ENCODE measurements at places on chromosomes 1 and 21.
A peak's percentile ranks its signal among the peaks of the same experiment; 100 is the strongest.

DNA sequence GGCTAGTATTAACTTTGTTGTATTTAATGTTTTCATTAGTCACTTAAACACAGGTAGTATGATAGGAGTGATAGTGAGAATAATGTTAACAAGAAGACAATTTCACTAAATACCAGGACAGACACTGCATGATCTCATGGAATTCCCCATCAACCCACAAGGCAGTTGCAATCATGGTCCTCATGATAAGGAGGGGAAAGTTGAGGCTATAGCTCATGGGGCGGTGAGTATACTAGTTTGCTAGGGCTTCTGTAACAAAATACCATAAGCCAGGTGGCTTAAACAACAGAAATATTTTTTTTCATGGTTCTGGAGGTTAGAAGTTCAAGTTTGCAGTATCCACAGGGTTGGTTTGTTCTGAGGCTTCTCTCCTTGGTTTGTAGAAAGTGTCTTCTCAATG is 115.8 kb downstream of the DSCAM start:
- DNase-seq = no peak

DNA sequence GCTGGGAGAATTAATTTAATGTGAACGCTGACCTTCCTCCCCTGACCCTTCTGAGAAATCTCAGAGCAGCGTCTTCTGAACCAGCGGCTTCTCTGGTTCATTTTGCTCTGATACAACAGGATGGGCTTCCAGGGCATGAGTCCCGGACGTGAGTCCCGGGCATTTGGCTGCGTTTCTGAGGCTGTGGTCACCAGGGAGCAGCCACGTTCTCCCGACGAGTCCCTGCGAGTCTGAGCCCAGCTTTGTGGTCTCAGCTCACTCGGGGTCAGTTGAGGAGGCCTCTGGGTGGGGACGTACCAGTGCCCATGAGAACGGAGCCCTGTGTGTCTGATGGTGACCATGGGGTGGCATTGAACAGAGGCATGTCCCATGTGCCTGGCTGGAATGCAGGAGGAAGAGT is 17.7 kb upstream of the OBSCN start:
- no peak for DNase-seq

- DNase-seq = peak; percentile 64
Observed at GRCh38 chr1:165144757-165145397, 211.6 kb downstream of the LMX1A start.

GRCh38 chr1:235304549-235305451 is 23.2 kb downstream of the ARID4B start:
- peak; percentile 59 for DNase-seq

- DNase-seq = no peak
Observed at GRCh38 chr1:226029568-226030225, 30.6 kb upstream of the SDE2 start.

DNA sequence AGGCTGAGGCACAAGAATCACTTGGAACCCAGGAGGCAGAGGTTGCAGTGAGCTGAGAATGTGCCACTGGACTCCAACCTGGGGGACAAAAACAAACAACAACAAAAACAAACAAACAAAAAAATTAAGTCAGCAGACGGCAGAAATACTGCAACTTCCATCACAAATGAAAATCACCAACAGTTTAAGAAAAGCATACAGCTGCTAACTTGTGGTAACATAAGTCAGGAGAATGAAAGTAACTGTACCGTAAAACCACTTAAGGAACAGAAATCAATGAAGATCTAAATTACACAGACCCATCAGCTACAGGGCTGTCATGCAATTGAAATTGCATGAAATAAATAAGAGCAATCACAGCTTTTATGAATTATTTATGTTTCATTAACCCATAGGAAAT is 25.0 kb downstream of the MCOLN2 start:
- DNase-seq = no peak

DNA sequence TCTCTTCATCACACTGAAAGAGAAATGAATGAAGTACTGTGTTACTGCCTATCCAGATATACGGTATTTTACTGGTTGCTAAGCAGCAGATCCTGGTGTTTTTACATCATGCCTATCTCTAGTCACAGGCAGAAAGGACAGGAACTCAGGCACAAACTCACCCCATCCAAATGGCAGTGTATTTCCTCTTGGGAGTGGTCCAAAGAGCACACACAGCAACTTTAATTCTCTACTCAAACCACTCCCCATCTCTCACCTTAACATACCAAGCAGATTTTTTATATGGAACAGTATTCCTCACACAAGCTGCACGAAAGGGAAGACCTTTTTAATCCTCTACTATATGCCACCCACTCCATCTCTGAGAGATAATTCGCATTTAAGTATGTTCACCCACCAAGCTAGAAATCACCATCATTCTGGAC is 27.3 kb downstream of the EIF4G3 start:
- peak; percentile 72 for DNase-seq

DNA sequence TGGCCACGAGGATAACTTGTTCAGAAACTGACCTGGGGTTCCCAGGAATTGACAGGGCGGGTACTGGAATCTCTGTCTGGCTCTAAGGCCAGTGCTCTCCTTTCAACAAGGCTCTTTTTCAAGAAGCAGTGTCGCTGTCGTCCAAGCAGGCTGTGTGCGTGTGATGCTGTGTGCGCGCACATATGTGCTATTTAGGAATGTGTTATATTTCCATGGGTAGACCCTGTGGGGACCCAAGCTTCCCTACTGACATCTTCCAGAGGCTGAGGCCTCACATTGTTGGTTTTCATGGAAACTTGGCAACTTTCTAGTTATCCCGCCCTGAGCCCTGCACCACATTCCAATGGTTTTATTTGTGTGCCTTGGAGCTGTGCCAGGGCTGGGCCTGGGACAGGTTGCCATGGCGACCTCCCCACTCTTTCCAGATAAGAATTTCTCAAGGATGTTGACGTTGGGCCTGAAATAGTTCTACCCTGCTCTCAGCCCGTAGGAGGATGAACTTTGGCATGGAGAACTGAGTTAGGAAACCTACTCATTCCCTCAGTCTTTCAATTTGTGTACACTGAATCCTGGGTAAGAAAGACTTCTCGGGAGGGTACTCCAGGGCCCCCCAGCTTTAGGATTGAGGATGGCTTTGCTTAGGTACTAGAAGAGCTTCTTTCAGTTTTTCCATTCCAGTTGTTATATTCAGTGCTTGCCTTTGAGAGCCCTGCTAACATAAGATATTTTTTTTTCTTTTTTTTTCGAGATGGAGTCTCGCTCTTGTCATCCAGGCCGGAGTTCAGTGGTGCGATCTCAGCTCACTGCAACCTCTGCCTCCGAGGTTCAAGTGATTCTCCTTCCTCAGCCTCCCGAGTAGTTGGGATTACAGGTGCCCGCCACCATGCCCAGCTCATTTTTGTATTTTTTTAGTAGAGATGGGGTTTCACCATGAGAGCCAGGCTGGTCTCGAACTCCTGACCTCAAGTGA is 38.8 kb upstream of the SRSF10 start:
- peak; percentile 100 for DNase-seq

DNA sequence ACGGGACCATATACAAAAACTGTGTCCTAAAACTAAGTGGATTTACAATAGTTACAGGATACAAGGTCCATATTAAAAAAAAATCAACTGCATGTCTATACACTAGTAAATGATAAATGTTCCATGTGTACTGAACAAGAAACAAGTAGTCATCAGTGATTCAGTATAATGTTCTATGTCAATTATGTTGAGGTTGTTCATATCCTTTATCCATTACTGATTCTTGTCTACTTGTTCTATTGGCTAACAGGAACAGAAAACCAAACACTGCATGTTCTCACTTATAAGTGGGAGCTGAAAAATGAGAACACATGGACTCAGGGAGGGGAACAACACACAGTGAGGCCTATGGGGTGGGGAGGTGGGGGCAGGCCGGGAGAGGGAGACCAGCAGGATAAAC is 90.5 kb downstream of the CDC42BPA start:
- DNase-seq = no peak

DNA sequence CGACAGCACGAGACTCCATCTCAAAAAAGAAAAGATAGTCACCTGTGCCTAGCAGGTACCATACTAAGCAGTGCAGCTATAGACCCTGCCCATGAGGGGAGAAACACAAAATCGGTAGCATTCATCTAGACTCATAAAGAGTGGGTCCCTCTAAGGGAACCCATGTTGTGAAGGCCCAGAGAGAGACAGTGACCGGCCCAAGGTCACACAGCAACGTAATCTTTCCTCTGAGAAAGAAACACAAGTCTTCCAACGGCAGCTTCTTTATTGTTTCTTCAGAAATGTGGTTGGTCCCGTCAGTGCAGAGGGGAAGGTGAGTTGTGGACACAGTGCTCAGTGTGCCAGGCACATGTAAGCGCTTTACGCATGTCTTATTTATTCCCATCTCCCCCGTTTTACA is 198.6 kb upstream of the TMEM51 start:
- no peak for DNase-seq

DNA sequence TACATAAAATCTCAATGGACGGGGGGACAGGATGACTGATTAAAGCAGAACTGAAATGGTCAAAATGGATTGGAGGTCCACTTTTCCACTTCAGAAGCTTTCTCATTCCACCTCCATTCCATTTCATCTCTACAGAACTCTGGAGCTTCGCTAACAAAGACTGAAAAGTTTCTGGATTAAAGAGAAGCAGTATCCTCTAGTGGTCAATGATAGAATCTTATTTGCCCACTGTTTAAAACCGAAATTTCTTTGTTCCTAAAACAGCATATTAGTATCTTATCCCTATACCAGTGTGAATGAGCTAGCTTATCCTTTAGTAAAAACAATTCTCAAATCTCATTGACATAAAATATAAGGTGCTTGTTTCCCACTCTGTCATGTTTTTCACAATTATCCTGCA is 890.6 kb downstream of the KCNT2 start:
- peak; percentile 3 for DNase-seq

DNA sequence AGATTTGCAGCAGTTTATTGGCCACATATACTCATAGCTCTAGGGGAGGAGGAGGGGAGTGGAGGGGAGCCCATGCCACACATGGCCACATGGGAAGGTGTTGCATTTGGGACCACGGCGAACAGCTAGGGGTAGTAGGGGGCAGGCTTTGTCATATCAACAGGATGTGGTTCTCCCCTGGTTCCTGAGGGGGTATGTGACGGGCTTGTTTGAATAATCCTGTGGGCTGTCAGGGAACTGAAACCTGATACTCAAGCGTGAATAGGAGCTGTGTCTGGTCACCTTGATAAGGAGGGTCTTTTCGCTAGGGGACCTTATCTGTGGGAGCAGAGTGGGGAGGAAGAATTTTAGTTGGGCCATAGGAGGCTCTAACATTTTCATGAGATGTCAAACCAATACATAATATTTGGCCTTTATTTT is 264.7 kb downstream of the CTH start:
- no peak for DNase-seq

GRCh38 chr1:190478149-190479049 is 735 bp upstream of the BRINP3 start:
- peak; percentile 33 for DNase-seq

- no peak for DNase-seq
Observed at GRCh38 chr1:3377604-3378279, 76.7 kb upstream of the ARHGEF16 start.

- DNase-seq = no peak
Observed at GRCh38 chr1:114467491-114467890, 43.5 kb downstream of the TRIM33 start.

GRCh38 chr1:31064111-31064717 is 1.3 kb downstream of the PUM1 start:
- DNase-seq = no peak

GRCh38 chr1:61375082-61375880 is 292.9 kb downstream of the NFIA start:
- DNase-seq = no peak

GRCh38 chr1:236167578-236167977 is 25.2 kb downstream of the GPR137B start:
- no peak for DNase-seq

DNA sequence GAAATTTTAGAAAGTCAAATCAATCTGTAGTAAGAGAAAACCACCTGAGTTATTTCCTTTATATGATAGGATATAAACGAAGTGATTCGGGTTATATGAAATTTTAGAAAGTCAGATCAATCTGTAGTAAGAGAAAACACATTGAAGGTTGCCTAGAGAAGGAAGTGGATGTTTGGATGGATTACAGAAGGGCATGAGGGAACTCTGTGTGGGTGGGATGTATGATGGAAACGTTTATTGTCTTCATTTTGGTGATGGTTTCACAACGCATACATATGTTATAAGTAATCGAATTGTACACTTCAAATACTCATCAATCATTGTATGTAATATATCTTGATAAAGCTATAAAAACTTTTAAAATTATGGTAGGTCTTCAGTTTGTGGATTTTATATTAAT is 5.1 kb downstream of the CR1 start:
- no peak for DNase-seq

DNA sequence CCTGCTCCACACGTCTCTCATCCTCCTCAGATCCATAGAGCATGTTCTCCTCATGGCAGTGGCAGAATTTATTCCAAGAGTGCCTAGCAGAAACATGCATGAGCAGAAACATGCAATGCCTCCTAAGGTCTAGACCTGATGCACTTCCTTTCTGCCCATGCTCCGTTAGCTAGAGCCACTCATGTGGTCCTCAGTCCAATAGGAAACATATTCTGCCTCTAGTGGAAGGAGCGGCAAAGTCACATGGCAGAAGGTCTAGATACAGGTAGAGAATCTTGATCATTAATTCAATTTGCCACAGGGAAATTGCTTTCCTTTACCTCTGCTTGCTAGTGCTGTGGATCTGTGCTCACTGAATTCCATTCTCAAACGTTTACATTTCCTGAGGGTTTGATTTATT is 130.4 kb downstream of the KIF26B start:
- no peak for DNase-seq

- no peak for DNase-seq
Observed at GRCh38 chr1:57590978-57591377, 167.1 kb upstream of the DAB1 start.

GRCh38 chr1:87182611-87183010 is 146.1 kb upstream of the LMO4 start:
- no peak for DNase-seq

DNA sequence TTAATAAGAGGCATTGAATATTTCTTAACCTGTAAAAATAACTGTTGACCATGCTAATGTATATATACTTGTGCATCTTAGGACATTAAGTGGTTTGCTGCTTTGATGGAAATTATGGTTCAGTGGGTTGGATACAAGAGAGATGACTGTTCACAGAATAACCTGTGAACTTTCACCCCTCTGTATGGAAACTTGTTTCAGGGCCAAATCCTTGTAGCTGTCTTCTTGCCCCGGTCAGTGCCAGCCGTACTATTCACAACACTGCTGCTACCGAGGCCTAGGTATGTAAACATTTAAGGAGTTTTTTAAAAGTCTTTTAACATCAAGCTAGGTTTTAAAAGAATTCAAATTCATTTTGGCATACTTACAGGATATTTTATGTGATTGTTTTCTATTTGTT is 16.1 kb downstream of the DONSON start:
- DNase-seq = no peak

DNA sequence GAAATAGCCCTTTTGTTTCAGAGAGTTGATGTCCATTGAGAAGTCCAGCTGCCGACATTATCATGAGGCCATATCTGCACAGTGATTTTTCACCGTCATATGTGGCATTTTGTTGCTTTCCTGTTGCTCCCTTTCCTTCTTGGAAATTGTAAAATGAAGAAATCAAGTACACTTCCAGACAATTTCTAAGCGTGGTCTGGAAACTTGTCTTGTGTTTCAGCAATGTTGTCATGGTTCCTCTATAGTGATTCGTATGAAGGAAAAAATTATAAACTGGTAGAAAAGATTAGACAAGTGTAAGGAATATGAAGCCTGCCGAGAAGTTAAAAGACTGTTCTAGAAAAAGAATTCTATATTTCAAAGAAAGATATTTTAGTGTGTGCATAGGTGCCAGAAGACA is 17.7 kb downstream of the NTNG1 start:
- no peak for DNase-seq

Measured in cardiac fibroblast (primary cell).